ENCODE measurements at places on chromosomes 13 and 19.

GRCh38 chr19:46639358-46640182, 3.6 kb upstream of the GNG8 start:
- peak; percentile 34 for DNase-seq

DNA sequence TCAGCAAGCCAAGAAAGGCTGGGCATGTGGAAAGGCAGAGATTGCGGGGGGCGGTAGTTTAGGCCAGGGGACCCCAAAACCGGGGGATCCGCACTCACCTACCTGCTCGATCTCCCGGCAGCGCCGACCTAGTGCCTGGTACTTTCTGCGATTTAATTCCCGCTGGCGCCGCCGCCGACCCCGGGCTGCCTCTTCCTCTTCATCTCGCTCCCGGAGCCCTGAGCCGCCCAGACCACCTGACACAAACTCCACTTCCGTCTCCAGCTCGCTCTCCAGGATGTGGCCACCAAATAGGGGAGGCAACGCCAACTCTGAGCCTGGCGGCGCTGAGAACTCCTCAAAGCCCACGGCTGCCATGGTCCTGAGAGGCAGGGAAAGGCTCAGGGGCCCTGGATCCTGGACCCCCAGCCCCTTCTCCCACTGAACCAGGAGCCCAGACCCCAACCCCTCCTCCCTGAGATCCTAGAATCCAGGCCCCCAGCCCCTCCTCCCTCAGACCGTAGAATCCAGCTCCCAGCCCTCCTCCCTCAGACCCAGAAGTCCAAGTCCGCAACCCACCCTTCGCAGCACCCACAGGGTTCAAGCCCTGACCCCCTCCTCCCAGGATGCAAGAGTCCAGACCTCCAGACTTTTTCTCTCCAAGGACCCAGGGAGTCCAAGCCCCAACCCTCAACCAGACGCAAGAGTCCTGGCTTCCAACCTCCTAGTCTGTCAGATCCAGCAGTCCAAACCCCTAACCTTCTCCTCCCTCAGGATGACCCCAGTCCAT, 933 bp downstream of the TFPT start:
- DNase-seq = peak; percentile 72

DNA sequence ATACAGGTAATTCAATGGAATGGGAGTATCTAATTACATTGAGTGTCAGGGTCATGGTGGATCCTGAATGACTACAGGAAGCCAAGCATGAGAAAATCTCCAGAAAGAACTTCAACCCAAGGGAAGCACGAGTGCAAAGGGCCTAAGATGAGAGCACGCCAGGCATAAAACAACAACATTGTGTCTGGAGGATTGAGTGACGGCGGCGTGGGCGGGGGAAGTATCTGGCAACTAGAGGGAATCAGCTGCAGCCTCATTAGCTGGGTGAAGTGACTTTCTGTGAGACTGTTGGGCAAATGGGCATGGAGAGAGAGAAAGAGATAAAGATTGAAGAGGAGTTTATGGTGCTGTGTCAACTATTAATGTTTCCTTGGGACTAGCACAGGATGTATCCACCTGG, 194.3 kb downstream of the GPC6 start:
- DNase-seq = no peak

DNA sequence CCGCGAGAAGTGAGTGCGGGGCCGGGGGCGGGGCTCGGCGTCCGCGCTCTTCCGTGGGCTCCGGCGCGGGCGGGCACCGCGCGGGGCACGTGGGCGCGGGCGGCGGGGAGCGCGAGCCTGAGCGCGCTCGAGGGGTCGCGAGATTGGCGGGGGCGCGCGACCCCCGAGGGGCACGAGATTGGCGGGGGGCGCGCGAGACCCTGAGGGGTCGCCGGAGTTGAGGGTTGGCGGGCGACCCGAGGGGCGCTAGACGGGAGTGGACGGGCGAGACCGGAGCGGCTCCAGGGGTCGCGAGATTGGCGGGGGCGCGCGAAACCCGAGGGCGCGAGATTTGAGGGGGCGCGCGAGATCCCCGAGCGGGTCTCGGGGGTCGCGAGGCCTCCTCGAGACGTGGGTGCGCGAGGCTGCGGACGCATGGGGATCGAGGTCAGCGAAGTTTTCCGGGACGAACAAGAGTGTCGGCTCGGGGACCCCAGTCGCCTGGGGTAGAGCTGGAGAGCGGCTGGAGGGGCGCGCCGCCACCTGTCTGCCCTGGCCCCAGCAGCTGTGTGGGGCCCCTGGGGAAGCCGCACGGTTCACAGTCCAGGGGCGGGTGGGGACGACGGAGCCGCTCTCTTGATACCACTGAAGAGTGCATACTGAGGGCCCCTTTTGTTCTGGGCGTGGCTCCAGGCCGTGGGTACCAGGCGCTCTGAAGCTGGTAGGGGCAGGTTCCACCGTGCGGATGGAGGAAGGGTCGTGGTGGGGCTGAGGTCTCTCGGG, 682 bp downstream of the SSBP4 start:
- peak; percentile 68 for DNase-seq

DNA sequence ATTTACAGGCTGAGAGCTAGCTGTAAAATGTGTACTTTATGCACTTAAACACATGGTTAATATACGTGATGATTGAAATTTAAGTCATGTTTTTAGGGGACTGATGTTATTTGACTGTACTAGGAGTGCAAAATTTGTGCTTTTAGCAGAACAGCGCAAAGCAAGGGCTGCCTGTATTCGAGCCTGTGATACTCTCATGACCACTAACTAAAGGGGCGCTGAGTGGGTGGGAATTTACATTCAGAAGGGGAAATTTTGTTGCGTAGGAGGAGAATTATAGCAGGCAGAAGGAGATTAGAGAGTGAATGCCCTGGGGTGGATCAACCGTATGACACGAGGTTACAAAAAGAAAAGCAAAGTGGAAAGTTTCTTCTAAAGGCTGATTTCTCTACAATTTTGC, 271.8 kb upstream of the HTR2A start:
- no peak for DNase-seq

GRCh38 chr13:77415253-77416071, 88.6 kb upstream of the MYCBP2 start:
- DNase-seq = no peak

DNA sequence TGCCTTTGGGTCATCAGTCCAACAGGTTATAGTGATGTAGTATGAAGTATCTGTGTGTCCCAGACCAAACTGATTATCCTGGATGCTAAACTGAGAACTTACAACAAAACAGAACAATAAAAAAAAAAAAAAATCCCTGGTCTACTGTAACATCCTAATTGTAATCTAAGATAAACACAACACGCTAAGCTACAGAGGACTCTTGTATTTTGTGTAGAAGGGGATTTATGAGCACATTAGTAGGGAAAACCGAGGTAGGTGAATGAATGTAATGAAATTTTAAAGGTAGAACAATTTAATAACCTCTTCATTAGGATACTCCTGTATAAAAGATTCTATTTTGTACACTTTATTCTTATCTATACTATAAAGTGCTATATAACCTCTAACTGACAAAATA, 424.1 kb downstream of the NDFIP2 start:
- DNase-seq = no peak

DNA sequence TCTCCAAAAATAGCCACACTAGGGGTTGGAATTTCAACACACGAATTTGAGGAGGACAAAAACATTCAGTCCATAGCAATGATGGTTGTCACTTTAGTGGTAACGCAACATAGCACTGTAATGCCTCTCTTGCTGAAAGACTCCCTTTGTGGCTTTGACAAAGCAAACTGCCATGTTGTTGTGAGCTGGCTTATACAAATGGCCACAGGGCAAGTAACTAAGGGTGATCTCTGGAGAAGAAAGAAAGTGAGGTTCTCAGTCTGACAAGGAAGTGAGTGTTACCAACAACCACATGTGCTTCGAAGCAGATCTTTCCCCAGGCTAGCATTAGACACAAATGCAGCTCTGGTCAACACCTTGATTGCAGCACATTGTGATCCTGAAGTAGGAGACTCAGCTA, 79.1 kb upstream of the PCDH17 start:
- no peak for DNase-seq

- DNase-seq = no peak
Measured at GRCh38 chr13:24080134-24080533, 80.4 kb upstream of the SPATA13 start.

- no peak for DNase-seq
Measured at GRCh38 chr19:36527341-36527740, 730 bp downstream of the ZNF260 start.

GRCh38 chr19:4523306-4524110, 5.2 kb upstream of the PLIN4 start:
- peak; percentile 32 for DNase-seq

GRCh38 chr19:46721269-46722003, 4.5 kb upstream of the PRKD2 start:
- no peak for DNase-seq

GRCh38 chr13:92255526-92255925, 857.1 kb downstream of the GPC5 start:
- no peak for DNase-seq

- peak; percentile 85 for DNase-seq
Measured at GRCh38 chr13:40776681-40777165, 5.7 kb upstream of the MRPS31 start.

DNA sequence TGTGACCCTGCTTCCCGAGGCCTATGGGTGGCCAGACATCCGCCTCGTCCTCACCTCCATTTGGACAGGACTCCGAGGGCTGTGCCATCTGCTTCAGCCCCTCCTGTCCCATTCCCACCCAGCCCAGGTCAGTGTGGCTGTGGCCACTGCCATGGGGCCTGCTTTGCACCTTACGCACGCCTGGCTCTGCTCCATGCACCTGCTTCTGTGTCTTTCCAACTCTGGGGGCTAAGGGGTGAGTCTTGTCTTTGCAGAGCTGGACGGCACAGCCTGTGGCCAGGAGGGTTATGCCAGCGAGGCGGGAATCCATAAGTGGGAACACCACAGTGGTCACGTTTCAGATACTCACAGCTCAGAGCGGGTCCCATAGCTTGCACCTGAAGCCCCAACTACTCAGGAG, 5.2 kb upstream of the ZNF554 start:
- no peak for DNase-seq

DNA sequence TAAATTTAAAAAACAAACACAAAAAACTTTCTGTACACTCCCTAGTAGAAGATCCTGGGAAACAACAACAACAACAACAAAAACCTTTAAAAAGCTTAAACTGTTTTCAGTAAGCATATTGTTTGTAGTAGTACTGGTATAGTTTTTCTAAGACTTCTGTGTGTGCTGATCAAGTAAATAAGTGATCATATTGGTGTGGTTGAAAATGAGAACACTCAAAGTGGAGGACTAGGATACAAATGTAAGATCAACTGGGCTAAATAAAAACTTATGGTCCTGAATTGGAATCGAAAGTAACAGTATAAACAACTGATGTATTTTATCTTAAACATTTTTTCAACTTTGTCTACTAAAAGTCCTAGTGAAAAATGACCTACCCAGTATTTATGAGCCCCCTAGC, 135.5 kb downstream of the FOXO1 start:
- DNase-seq = no peak

DNA sequence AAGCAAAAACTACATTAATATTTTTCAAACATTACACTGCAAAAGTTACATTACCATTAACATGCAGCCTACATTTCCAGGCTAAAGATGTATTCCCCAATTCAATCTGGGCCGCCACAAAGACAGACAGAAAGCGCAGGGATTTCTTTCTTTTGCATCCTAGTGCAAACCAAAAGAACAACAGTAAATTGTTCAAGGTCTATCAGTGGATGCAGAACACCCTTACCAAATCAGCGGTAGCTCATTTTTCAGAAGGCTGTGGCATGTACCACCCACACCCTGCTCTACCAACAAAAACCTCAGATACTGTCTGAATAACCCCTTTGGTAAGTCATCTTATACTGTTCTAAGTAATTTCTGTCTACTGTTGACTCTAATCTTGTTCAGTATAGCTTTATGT, 3.6 kb downstream of the TPT1 start:
- DNase-seq = peak; percentile 20

DNA sequence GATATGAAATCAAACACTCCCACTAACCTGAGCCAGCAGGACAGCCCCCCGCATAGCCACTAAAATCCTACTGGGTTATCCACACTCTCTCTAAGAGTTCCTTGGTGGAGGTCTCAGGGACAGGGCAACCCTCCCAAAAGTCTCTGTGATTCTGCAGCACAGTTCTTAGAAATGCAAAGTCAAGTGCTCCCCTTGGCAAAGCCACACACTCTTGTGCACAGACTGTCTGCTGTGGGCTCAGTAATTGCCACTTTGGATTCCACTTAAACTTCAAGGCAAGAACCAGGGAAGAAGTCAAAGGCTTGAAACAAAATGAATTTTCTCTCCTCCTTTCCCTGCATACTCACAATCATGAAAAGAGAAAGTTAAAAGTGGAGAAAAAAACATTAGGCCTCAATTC, 61.5 kb downstream of the DOCK9 start:
- no peak for DNase-seq

- DNase-seq = no peak
Measured at GRCh38 chr19:32296694-32297093, 48.7 kb upstream of the ZNF507 start.

GRCh38 chr13:44049081-44049945, 169.6 kb downstream of the LACC1 start:
- DNase-seq = no peak

DNA sequence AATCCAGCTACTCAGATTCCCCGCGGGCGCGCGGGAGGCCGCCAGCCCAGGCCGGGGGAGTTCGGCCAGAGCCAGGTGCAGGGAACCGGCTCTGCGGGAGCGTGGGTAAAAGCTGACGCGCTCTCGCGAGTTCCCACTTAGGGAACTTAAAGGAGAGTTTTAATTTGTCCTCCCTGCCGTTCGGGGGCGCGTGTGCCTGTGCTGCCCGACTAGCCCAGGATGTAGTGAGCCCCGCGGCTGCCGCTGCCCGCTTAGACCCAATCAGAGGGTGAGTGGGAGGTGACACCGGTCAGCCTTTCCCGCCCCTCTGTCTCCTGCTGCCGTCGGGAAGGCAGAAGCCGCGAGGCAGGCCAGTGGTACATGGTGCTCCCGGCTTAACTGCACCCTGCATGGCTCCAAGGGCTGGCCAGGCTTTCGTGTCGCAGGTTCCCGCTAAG, 36.0 kb upstream of the NEK3 start:
- peak; percentile 81 for DNase-seq

DNA sequence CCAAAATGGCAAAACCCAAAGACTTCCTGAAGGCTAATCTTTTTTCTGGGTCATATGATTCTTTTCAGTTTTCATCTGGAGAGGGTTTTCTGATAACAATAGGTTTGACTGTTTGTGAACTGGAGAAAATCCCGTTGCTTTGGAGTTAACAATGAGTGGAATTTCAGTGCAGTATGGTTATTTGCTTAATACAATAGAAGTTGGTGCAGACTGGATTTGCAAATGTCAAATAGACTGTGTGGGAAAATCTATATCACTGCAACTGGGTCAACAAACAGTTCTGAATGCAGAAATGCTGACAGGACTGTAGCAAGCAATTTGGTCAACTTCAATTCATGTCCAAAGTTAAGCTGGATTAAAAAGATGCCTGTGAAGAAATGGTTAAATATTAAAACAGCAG, 267.5 kb upstream of the ARGLU1 start:
- DNase-seq = no peak

Measured in activated CD4-positive, alpha-beta T cell treated with anti-CD3 and anti-CD28 coated beads, Interleukin-2, Interleukin-6, amounts not matched to agents 100 ng/mL and 50 ng/mL, durations not matched to agents 16 hours and 8 hours (primary cell).